Caudate nucleus (tissue), 63 donors: ENCODE measurements at places on chromosomes 4 and X.

GRCh38 chrX:42496239-42496638, 281.7 kb downstream of the PPP1R2C start:
- no peak for DNase-seq

DNA sequence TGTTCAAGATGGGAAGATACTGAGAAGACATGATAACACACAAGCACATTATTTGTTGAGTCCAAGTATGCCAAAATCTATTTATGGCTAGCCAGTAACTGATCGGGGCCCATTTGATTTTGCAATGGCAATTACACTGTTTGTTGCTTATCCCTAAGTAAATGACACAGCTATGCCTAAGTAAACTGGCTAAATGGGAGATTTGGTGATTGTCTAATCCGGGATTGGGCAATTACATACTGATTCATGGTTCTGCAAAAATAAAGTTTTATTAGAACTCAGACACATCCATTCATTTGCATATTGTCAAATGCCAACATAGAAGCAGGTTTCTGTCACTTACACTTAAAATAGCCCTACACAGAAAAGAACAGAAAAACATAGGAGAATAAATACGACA, 140.2 kb upstream of the TBL1X start:
- DNase-seq: no peak

GRCh38 chrX:39772057-39772832, 325.5 kb downstream of the BCOR start:
- DNase-seq: no peak

- DNase-seq: no peak
Observed at GRCh38 chrX:50705042-50705441, 109.0 kb downstream of the SHROOM4 start.

DNA sequence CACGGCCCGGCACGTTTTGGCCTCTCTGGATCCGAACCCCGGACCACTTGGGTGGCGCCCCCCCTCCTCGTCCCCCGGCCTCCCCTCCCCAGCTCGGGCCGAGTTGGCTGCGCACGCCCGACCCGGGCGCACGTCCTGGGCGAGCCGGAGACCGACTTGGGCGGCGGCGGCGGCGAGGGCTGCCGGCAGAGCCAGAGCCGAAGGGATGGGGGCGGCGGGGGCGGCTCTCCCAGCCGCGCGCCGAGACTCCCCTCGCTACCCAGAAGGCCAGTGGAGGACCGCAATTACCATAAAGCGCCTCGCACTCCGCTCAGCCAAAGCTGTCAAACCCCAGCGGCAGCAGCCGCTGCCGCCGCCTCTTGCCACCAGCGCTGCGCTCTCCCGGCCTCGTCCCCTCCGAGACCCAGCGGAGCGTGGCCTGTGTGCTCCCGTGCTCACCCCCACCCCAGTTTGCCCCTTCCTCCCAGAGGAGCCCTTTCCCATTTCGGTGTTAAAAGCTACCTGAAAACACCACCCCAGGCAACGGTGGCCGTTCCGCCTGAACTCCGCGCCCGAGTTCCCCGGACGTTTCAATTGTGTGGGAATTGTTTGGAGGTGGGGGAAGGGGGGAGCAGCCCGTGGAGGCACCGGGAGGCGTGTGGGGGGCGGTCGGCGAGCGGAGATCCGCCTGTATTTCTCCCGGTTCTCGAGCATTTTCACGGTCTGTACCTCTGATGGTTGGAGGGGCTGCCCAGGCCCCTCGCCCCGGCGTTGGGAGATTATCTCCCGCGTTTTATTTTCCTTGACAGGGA, 701 bp upstream of the BCOR start:
- peak; percentile 21 for DNase-seq

- DNase-seq: no peak
Observed at GRCh38 chr4:10184041-10184440, 67.4 kb upstream of the WDR1 start.

GRCh38 chr4:92104506-92104905, 199.3 kb upstream of the GRID2 start:
- no peak for DNase-seq

DNA sequence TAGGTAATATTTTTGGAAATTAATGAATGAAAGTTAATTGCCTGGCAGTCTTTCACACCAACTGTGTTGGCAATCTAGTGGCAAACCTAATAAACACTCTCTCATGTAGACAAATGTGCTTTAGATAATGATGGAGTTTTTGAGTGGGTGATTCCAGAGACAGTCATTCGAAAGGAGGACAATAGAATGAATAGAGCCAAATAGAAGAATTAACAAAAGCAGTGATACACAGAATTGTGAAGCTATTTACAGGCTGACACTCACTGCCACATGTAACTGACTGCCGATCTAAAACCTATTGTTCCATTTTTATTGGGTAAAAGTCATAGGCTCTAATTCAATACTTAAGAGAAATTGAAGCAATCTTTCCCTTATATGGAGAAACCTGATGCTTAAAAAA, 338.5 kb downstream of the PCDH7 start:
- DNase-seq: no peak

DNA sequence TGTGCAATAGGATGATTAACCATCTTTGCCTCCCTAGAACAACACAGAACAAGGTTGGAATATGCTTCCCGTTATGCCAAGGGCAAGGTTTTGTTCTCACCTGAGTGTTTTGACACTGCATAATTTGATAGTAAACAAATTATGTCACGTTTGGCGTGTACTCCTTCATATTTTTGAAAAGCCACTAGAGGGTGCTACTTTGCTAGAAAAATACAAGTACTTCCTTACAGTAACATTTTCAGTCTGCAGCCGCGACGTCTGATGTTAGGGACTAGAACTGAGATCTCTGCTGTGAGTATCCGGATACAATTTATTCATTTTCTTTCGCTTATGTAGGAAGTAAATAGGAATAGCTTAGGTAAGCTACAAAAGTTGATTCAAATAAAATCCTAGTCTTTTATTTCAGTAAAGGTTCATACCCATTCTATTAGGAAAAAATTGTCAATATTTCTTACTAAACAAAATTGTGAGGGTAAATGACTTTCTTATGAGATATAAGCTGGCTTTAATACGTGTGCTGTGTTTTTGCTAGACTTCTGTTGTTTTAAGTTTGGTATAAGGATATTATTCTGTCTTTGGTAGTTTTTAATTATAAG, 181.1 kb upstream of the WDFY3 start:
- peak; percentile 1 for DNase-seq

DNA sequence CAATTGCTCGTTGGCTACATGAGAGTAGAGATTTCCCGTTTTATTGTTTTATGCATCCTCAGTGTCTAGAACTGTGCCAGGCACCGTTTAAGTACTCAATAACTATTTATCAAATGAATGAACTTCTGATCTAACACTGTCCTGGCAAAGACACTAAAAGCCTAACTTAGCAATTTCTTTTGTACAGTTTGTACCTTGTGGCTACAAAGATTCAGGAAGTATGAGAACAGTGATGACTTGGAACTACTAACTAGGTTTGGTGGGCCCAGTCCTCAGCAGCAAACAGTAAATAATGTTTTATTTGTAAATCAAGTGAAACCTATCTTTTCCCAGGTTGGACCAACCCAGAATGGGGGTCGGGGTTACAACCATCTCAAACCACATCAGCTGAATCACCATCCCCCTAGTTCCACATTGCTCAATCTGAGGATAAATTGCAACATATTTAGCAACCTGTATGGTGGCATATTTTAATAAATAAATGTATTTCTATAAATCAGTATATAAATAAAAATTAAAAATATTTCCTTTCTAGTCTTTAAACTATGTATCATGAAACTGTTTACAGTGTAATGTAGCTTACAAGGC, 12.3 kb upstream of the SCRG1 start:
- no peak for DNase-seq

- no peak for DNase-seq
Observed at GRCh38 chr4:182878633-182879495, 38.3 kb downstream of the DCTD start.

DNA sequence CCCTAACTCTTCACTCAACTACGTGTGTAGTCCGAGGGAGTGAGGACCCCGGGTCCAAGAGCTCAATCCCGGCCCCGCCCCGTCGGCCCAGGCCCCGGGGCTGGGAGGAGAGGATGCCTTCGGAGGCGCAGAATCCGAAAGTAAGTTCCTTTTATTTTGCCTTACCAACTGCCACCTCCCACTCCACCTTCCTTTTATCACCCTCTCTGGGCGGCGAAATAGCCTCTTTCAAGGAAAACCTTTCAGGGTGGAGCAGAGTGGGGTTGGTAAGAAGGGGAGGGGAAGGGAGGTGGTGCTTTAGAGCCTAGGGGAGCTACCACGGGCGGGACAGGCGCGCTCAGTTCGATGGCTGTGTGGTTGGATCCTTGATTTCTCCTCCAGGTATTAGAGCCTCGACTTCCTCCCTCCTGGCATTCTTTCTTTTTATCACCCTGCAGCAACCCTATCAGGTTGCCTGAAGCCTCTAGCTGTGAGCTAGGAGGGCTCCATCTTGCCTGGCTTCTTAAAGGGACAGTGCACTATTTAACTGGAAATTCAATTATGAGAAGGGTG, 191.2 kb downstream of the RRAGB start:
- no peak for DNase-seq

- DNase-seq: no peak
Observed at GRCh38 chr4:64353904-64354303, 55.3 kb downstream of the TECRL start.
